Vein endothelial cell (primary cell): ENCODE measurements at places on chromosomes 2 and 18. TPM values are rescaled to one million over a fixed set of nuclear protein-coding genes. Genes with fewer than 3 reads are reported as not detected.

AAMP gene
- 84.7 and 87.2 TPM in 2 replicates for total RNA-seq

HJURP gene
- 14.7 and 25.5 TPM in 2 replicates for total RNA-seq

GALM gene
- total RNA-seq = 6.9 and 9.0 TPM in 2 replicates

SCG2 gene
- total RNA-seq = not detected in 2 replicates

REG3G gene
- not detected in 2 replicates for total RNA-seq

REG3A gene
- total RNA-seq = not detected in 2 replicates

KCTD1 gene
- total RNA-seq = 13.6 and 14.0 TPM in 2 replicates

ANKRD30B gene
- not detected in 2 replicates for total RNA-seq

SERPINB3 gene
- total RNA-seq = not detected in 2 replicates

GPR35 gene
- total RNA-seq = 0.19 and 0.33 TPM in 2 replicates

GREB1L gene
- 6.0 and 12.4 TPM in 2 replicates for total RNA-seq

KCNG2 gene
- not detected in 2 replicates for total RNA-seq

CRYGD gene
- not detected in 2 replicates for total RNA-seq

PJVK gene
- 0.67 and 0.98 TPM in 2 replicates for total RNA-seq

NT5C1B gene
- total RNA-seq = not detected in 2 replicates

EML4 gene
- 23.8 and 32.5 TPM in 2 replicates for total RNA-seq

TDRD15 gene
- total RNA-seq = not detected in 2 replicates

EPG5 gene
- 24.5 and 28.8 TPM in 2 replicates for total RNA-seq

MSGN1 gene
- total RNA-seq = not detected in 2 replicates

ABCB11 gene
- total RNA-seq = 0.57 and 0.98 TPM in 2 replicates

NETO1 gene
- total RNA-seq = not detected in 2 replicates

PARD6G gene
- 1.4 and 2.0 TPM in 2 replicates for total RNA-seq

RBKS gene
- 0.33 and 0.86 TPM in 2 replicates for total RNA-seq

CABYR gene
- 1.6 and 4.1 TPM in 2 replicates for total RNA-seq

IL36A gene
- not detected in 2 replicates for total RNA-seq

OR6B2 gene
- total RNA-seq = not detected in 2 replicates

ARHGEF4 gene
- total RNA-seq = under 0.01 TPM in 1 of 2 replicates, not detected in the other

PRKAG3 gene
- total RNA-seq = not detected in 2 replicates

CXCR1 gene
- total RNA-seq = not detected in 2 replicates

OST4 gene
- 212 and 355 TPM in 2 replicates for total RNA-seq

HOXD4 gene
- total RNA-seq = 7.8 and 9.4 TPM in 2 replicates

CNOT9 gene
- 63.4 and 77.7 TPM in 2 replicates for total RNA-seq
